ENCODE measurements at places on chromosomes 3 and 15.

DNA sequence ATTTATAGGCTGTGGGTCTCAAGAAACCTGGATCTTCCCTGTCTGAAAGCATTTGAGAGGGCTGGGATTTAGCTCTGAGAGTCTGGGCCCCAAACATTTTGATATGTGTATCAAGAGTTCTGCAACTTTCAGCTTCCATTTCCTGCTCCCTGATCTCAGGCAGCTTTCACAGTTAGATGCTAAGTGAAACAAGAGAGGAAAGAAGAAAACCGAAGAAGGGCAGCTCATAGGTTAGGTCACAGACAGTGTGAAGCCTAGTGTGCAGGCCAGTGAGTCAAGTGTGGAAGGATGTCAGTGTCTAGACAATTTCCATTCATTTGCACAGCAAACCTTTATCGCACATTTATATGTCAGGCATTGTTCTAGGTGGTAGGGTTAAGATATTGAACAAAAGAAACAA, 173.6 kb upstream of the PROK2 start:
- no peak for DNase-seq

- no peak for DNase-seq
Measured at GRCh38 chr3:3798631-3799113, 559 bp upstream of the LRRN1 start.

DNA sequence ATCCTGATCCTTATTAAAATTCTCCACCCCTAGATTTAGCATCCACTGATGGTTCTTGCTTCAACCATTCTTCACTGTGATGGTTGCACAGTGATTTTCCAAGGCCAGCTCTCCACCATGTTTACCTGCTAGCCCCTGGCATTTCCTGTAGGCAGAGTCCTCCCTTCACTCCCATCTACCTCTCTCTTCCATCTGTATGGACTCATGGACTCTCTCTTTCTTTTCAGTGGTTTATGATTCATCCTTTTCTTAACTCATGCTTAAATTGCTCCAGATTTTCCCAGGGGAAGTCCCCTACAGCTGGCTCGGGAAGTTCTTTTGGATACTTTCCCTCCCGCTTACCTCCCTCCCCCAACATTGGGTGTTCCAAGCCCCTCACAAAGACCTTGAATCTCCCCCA, 18.7 kb downstream of the TGM4 start:
- DNase-seq = no peak

GRCh38 chr3:136819731-136820679, 1.1 kb downstream of the SLC35G2 start:
- DNase-seq = peak; percentile 4

DNA sequence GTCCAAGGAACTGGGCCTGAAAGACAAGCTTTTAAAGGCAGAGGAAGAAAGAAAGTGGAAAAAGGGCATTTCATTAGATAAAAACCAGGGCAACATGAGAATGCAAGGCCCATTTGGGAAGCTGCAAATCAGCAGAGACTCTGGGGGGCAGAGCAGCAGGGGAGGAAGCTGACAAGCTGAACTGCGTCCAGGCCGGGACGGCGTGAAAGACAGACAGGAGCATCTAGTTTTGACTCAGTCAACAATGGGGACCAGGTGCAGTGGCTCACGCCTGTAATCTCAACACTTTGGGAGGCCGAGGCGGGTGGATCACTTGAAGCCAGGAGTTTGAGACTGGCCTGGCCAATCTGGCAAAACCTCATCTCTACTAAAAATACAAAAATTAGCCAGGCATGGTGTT, 69.9 kb downstream of the CDC25A start:
- DNase-seq = no peak

DNA sequence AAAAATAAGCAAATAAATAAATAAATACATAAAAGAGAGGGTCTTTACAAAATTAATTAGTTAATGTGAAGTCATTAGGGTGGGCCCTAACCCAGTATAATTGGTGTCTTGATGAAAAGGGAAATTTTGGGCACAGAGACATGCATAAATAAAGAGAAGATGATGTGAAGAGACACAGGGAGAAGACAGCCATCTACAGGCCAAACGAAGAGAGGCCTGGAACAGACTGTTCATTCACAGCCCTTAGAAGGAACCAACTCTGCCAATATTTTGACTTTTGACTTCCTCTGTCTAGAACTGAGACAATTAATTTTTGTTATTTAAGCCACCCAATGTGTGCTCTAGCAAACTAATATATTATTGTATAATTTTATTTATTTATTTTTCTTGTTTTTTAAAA, 29.6 kb upstream of the SELENOK start:
- DNase-seq = no peak

DNA sequence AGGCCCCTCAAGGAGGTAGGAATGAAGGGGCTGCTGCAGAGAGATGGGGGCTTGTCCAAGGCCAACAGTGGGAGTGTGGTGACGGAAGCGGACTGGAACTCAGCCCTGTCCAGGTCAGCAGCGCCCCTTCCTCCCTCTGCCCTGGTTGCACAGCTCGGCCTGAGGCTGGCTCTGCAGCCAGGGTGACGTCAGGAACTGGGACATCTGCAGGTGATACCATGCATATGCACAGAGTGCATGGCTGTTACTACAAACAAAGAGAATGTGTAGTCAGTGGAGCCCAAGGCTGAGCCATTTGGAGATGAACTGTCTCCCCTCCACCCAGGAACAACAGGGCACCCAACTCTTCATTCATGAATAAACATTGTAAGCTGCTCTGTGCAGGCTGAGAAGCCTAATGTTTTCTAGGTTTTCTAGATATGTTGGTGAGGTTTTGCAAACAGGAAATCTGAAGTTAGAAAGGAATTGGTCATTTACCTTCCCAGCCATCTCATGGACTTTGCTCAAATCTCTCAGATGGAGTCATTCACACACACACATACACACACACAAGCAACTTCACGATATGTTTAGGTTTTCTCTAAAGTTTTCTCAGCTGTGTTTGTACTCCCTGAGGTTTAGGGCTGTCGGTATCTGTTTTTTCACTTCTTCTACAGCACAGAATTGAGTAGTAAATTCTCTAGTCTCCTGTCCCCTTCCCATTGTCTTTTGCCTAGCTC, 117.2 kb downstream of the TLE3 start:
- no peak for DNase-seq

DNA sequence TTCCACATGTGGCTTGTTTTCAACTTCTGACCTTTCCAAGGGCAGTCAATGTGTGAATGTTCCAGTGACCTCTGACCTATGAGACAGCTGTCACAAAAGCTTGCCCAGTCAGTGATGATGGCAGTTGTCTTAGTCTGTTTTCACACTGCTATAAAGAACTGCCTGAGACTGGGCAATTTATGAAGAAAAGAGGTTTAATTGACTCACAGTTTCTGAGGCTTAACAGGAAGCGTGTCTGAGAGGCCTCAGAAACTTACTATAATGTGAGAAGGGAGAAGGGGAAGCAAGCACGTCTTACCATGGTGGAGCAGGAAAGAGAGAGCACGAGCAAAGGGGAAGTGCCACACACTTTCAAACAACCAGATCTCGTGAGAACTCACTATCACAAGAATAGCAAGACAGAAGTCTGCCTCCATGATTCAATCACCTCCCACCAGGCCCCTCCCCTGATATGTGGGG, 95.6 kb downstream of the ECT2 start:
- DNase-seq = no peak

- no peak for DNase-seq
Measured at GRCh38 chr3:24305795-24306467, 188.7 kb downstream of the THRB start.

DNA sequence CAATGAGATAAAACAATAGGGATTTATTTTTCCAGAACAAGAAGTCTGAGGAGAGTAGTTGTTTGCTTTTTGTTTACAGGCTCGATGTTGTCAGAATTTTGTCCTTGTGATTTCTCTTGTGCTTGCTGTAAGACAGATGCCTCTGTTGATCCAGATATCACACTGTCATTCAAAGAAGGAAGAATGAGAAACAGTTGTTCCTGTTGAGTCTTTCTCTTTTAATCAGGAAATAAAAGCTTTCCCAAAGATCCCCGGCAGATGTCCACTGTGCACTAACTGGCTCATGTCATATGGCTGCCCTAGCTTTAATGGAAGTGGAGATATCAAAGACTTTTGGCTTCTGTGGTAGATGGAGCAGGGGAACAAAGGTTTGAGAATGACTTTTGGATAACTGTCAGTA, 6.8 kb downstream of the SERPINI1 start:
- no peak for DNase-seq

DNA sequence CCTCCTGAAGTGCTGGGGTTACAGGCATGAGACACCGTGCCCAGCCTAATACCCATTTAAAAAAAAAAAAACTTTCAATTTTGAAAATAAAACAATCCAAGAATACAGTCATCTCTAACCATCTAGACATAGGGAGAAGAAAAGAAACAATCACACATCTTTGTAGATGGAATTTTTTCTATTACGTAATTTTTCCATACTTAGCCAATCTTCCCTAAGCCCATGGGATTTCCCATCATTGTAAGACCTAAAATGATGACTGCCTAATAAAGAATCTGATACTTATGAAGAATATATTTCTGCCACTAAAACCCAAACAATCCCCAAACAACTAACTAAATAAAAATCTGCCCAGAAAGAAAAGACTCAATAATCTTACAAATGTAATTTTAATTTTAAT, 88.7 kb downstream of the CBLB start:
- DNase-seq = no peak

DNA sequence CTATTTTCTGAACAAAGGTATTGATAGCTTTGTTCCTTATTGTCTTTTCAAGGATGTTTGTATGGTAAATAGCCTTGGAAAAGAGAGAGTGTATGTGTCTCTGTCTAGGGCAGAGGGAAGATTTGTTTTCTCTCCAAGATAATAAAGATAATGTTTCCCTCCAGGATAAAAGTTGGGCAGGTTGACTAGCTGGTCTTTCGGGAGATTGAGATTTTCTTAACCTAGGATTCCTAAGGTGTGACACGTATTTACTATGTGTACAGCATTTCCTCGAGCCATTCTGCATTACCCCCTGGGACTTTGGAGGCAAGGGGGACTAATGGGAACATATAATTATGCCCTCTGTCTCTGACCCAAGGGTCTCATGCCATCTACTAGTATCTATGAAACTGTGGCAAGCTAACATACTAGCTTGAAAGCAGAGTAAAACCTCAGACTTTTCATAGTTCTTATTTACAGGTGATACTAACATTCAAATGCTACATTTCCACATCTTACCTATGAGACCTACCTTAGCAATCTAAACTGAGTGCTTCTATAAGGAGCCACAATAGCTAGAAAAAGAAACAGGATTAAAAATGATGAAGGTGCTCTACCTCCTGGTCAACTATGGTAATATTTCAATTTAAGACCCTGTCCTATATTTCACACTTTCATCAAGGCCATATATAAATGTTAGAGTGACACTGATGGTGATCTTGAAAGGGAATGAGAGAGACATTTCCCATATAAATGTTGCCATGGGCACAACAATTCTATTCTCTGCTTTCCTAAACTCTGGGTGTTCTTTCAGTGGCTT, 252.9 kb upstream of the CBLB start:
- no peak for DNase-seq

- no peak for DNase-seq
Measured at GRCh38 chr15:67109141-67110034, 44.0 kb downstream of the SMAD3 start.

DNA sequence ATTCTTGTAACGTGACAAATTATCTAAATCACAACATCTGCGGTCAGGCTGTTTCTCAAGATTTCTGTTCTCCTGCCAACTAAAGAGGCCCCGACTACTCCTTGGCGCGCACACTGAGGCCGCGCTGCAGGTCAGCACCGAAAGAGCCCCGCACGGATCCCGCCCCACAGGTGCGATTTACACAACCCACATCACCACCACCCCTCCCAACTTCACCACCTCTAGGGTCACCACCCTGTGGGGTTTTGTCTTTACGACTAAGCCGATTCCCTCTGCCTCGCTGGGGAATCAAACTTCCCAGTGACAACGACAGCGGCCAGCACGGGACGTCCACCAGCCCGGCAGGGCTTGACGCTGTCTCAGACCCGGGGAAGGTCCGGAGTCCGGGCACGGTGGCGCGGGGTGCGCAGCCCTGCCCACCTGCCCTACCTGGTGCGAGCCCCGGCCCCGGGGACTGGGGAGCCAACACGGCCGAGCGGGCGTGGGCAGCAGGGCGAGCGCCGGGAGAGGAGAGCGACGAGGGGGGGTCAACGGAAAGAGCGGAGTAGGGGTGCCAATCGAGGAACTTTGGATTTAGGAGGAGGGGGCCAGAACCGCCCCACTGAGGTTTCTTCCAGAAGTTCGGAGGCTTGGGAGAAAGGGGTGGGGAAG, 764 bp downstream of the UACA start:
- peak; percentile 1 for DNase-seq

Measured in stimulated activated CD4-positive, alpha-beta T cell treated with anti-CD3 and anti-CD28 coated beads, Interleukin-4, amount 100 ng/mL, for 48 hours (primary cell).